ENCODE measurements at places on chromosomes 6 and 20.
A peak's percentile ranks its signal among the peaks of the same experiment; 100 is the strongest.

- no peak for DNase-seq
Observed at GRCh38 chr6:13012977-13013680, 296.6 kb downstream of the PHACTR1 start.

DNA sequence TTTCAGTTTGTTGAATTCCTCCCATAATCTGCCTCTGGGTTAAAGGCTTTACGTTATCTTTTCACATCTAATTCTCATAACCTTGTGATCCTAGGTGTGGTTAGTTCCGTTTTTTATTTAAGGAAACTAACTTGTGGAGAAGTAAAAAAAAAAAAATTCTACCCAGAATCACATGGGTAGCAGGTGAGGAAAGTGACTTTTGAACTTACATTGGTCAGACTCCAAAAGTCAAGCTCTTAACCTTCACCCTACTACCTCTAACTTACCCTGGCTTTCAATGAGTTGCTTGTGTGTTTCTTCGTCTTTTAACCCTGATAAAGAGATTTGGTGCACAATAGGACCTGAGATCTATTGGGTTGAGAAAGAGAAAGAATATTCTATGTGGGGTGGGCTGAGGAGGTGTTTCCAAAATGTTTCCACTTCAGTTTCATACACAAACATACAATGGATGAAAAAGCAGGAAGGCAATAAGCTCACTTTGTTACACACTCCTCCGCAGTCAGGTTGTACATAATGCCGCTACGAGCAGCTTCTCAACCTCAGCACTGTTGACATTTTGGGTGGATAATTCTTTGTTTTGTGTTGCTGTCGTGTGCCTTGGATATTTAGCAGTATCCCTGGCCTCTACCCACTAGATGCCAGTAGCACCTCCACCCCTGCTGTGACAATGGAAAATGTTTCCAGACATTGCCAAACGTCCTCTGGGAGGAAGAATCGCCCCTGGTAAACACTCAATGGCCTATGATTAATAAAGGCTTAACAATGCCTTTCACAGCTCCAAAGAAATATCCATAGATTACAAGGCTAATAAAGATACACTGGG is 193.0 kb upstream of the ZNF217 start:
- DNase-seq = no peak

DNA sequence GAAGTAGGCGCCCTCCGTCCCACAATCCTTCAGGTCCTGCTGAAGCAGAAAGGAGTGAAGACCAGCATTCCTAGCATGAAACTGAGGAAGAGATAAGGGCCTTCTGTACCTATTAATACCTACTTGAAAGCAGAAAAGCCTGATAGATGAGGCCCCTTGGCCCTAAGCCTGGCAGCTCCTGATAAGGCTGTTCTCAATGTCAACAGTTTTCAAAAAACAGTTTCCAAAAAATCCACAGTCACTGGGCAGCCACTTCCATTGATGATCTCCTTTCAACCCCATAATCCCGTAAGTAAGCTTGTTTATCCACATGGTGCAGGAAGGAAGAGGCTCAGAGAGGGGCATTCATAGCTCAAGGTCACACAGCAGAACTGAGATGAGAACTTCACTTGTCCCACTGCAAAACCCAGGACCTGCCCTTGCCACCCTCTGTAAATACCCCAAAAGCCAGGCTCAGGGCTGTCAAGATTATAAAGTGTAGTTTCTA is 2.8 kb upstream of the E2F1 start:
- DNase-seq = no peak

DNA sequence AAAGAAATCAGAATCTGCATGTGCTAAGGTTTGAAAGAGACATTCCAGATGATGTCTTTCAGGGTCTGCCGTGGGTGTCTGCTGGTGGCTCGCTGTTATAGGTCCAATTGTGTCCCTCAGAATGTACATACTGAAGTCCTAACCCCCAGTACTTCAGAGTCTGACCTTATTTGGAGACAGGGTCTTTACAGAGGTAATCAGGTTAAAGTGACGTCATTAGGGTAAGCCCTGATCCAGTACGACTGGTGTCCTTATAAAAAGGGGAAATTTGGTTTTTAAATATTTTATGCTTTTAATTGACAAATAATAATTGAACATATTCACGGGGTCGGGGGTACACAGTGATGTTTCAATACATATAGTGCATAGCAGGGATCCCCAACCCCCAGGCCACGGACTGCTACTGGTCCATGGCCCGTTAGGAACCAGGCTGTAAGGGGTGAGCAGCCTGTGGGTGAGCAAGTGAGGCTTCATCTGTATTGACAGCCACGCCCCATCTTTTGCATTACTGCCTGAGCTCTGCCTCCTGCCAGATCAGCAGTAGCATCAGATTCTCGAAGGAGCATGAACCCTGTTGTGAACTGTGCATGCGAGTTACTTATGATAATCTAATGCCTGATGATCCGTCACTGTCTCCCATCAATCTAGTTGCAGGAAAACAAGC is 33.2 kb upstream of the SLC22A23 start:
- no peak for DNase-seq

DNA sequence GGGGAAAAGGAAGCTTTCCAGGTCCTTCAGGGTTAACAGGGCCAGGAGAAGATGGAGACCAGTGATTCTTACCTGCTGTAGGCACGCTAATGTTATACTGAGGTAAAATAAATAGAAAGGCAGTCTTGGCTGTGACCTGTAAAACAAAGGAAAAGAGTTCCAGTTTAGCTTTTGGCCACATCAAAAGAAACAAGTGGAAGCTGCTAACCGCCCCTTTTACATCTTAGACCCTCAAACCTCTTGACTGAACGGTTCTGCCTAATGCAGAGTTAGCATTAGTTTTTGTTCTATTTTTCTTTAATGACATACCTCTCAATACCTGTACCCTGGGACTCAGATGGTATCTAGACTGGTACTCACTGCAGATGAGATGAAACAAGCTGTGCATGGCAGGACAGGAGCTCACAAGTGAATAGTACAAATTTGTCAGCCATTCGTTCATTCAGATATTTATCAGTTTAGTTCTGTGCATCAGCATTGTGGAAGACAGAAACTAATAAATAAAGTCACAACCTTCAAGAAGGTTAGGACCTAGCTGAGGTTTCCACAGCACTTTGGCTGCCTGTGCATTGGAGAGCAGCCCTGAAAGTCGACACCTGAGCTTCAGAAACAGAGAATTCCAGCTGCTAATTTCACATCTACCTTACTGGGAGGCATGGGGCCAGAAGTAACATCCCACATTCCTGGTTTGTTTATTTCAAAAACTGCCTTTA is 41.0 kb downstream of the TRAM2 start:
- DNase-seq = no peak

- DNase-seq = no peak
Observed at GRCh38 chr6:10300071-10300470, 114.8 kb downstream of the TFAP2A start.

DNA sequence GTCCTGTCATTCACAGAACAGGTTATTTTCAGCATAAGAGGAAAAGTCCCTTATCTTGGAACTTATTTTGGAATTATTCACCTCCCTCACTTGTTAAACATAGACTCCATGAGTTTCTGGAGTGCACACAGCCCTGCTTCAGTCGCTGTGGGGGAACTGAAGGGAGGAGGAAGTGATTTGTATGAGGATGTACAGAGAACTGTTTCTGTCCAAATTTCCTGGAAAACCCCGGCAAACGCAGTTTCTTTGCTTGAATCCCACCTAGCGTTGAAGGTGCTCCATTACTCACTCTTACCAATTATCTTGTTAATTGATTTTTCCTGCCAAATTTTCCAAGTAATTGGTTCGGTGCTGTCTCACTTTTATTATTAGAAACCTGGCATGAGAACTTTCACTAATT is 78.0 kb upstream of the AGPAT4 start:
- DNase-seq = no peak

GRCh38 chr6:150840185-150840584 is 25.3 kb upstream of the MTHFD1L start:
- DNase-seq = no peak

DNA sequence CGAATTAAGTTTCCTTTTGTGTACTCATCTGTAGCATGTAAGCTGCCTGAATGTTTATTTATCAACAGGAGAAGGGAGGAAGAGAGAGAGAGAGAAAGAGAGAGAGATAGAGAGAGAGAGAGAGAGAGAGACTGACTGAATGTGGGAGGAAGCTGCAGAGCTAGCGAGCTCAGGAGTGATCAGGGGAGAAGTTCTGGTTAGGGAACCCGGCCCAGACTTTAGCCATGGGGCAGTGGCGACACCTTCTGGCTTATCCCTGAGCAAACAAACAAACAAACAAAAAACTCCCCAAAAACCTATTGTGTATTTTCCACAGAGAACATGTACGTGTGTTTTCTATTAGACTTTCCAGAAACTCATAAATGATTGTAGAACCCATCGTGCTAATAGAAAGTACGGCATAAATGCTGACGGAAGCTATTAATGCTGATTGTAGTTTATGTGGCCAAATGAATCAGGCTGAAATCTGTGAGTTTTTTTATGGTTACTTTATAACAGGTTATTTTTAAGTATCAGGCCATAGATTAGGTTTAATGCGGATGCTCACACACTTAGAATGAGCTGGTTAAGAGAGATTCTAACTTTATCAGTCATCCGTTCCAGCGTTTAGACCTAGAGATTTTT is 92.8 kb downstream of the CLIC5 start:
- peak; percentile 29 for DNase-seq

DNA sequence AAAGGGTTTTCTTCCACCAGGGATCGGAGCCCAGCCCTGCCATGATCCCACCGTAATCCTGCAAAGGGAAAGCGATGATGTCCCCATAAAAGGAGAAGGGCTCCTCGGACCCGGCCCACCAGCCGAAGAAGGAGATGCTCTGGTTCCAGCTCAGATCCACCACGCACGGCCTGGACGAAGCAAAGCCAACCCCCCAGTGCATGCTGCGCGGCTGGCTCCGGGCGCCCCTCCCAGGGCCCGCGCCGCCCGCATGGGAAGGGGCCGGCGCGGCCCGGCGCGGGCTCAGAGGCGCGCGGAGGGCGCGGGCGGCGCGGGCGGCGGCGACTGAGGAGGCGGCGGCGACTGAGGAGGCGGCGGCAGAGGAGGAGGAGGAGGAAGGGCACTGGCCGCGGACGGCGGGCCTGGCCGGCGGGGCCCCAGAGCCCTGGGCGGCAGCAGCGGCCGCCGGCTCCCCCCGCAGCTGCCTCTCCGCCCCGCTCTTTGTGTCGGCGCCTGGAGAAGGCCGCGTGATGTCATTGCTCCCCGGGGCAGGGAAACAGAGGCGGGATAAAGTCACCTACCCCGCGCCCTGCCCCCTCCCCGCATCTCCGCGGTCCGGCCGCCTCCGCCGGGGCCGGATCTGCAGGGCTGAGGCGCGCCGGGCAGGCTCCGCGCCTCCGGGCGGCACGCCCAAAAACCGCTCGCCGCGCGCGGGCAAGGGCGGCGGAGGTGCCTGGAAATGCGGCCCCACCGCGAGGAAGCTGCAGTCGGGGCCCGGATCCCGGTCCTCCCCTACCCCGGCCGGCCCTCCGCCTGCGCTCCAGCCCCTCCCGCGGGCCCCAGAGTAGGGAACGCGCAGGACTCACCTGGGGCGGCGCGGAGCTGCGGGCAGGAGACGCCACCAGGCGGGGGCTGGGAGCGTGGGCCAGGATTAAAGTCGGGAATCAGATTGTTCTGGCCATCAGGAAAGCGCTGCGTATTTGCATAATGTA is at the start of gene FAXC:
Gene FAXC, minus strand, starts transcription at position 504 of the 971 bp plus-strand sequence. Its CDS starts 302 bp downstream, at position 202.
- no peak for DNase-seq

- DNase-seq = no peak
Observed at GRCh38 chr20:8005575-8006366, 13.8 kb downstream of the TMX4 start.

- DNase-seq = no peak
Observed at GRCh38 chr6:157464653-157465535, 83.9 kb downstream of the ZDHHC14 start.

DNA sequence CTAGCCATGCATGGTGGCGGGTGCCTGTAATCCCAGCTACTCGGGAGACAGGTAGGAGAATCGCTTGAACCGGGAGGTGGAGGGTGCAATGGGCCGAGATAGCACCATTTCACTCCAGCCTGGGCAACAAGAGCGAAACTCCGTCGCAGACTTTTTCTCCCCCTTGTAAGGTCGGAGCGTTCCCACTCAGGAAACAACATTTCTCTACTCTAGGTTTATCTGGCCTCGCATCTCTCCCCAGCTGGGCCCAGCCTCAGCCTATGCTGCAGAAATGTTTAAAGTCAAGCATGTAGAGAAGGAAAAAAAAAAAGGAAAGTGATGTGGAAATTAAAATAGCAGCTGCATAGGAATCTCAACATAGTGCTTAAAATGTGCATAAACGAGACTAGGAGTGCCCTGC is 172.3 kb downstream of the TRIM27 start:
- no peak for DNase-seq

DNA sequence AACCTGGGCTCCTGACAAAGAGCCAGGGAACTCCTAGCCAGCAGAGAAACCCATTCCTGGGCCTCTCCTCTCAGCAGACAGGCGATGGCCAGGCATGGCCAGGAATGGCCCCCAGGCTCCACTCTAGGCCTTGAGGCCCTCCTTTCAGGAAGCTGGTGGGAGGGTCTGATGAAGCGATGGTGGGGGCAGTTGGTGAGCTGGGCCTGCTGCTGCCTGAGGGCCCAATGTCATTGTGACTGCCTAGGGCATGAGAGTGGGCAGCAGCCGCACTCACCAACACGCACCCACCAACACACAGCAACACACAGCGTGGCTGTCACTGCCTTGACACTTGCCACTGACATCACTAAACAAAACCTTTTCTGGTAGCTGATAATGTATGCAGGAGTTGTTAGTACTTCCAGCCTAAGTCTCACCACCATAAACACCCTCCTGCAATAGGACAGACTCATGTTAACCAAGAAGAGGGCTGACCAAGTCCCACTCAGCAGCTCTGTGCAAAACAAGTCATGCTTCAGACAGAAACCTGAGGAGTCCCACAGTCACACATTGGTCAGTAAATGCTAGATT is 69.3 kb downstream of the ABHD12 start:
- DNase-seq = no peak

DNA sequence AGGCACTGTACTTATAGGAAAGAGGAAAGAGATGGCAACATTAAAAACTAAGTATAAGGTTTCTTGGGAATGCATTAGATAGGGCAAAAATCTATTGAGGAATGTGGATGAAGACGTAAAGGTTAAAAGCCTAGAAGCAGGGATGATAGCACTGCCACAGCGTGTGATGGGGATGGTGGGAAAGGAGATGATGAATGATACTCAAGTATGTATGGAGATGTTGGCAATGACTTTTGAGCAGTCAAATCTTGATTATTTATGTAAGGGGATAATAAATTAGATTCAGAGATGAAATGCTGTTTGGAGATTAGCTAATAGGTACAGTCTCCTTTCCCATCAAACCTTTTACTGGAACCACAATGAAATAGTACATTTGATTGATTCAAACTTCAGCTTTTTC is 432.8 kb downstream of the GRIK2 start:
- DNase-seq = no peak

GRCh38 chr6:154864066-154864430 is 130.8 kb downstream of the SCAF8 start:
- no peak for DNase-seq

All from activated CD4-positive, alpha-beta T cell treated with anti-CD3 and anti-CD28 coated beads, Interleukin-2, amount 50 U/mL, for 4 hours (primary cell).